ENCODE measurements at places on chromosomes 12 and 14. TPM values are rescaled to one million over a fixed set of nuclear protein-coding genes. Genes with fewer than 3 reads are reported as not detected.

TPH2 gene
- total RNA-seq, result not detected

ADAMTS20 gene
- total RNA-seq, result not detected

STK38L gene
- total RNA-seq, result 93.2 TPM

RND1 gene
- total RNA-seq, result 0.70 TPM

PARPBP gene
- total RNA-seq, result 2.2 TPM

ACSS3 gene
- total RNA-seq, result 20.3 TPM

PLEKHD1 gene
- not detected for total RNA-seq

PLXNC1 gene
- 3.0 TPM for total RNA-seq

IAPP gene
- total RNA-seq, result not detected

STX2 gene
- total RNA-seq, result 24.5 TPM

CD4 gene
- total RNA-seq, result 7.3 TPM

HSP90B1 gene
- 272 TPM for total RNA-seq

- no peak for DNase-seq
Observed at GRCh38 chr14:61954306-61954705, 192.1 kb downstream of the SNAPC1 start.

GRCh38 chr14:46885566-46885965 lies 234.0 kb upstream of the RPL10L start:
- DNase-seq, result no peak

DNA sequence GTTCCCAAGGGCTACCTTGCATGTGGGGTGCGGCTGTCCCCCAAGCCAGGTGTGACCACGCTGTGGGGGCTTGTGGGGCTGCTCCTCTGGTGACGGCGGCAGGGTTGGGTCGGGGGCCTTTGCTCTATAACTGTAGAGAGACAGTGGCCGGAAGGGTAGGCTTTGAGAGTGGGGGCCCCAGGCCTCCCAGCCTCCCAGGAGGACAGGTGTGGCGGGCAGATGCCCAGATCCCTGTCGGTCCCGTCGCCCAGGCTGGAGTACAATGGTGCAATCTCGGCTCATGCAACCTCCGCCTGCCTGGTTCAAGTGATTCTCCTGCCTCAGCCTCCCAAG lies 2.7 kb upstream of the GPR132 start:
- DNase-seq, result no peak

DNA sequence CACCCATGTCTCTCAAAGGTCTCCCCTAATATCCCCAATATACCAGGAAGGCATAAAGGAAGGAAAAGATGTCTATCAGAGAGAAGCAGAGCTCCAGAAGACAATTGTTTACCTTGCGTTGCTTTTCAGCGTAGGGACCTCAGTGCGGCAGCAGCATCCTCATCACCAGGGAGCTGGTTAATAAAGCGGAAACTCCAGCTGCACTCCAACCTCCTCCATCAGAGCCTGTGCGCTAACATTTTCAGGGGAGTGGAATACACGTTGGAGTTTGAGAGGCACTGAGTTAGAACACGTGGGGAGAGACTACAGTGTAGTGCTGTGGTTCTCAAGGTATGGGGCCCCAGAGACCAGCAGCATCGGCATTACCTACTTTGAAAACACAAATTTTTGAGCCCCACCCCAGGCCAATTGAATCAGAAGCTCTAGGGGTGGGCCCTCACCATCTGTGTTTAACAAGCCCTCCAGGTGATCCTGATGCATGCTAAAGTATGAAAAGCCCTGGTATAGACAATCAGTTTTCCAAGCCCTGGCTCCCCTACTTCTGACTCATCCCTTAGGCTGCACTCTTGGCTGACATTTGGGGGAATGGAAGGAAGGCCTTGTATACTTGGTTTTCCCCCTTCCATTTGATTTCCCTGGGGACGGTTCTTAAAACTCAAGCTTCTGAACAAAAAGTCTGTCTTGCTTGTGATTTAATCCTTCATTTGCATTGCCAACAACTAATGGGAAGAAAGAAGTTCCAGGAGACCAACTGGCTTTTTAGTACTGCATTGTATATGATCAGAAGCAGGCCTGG lies 419.0 kb upstream of the CCDC196 start:
- no peak for DNase-seq

GRCh38 chr12:67035121-67035520 lies 234.0 kb upstream of the CAND1 start:
- DNase-seq, result no peak

DNA sequence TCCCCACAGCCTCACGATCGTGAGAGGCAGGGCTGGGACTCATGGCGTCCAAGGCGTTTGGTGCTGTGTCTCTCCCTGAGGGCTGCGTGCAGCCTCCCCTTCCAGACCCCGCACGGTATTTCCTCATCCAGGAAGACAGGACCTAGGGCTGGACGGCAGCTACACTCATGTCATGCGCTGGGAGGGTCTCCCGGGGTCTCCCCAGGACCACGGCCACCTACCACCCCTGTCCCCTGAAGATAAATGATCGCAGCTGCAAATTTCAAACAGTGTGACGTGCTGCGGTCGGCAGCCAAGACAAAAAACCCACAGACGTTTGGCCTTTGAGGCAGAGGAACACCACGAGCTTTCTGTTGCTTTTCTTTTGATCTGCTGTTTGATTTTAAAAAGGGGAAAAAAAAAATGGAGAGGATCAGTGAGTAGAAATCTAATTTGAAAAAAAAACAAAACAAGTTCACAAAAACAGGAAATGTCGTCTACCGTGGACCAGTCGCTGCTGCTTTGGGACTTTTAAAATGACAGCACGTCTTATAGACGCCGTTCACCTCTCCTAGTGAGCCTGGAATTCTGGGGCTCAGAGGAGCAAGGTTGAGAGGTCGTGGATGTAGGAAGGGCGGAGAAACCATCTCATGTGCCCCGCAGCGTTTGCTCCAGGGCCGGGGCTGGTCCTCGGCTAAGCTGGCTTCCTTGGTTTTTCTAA lies 237.6 kb downstream of the SLC41A2 start:
- DNase-seq, result no peak

DNA sequence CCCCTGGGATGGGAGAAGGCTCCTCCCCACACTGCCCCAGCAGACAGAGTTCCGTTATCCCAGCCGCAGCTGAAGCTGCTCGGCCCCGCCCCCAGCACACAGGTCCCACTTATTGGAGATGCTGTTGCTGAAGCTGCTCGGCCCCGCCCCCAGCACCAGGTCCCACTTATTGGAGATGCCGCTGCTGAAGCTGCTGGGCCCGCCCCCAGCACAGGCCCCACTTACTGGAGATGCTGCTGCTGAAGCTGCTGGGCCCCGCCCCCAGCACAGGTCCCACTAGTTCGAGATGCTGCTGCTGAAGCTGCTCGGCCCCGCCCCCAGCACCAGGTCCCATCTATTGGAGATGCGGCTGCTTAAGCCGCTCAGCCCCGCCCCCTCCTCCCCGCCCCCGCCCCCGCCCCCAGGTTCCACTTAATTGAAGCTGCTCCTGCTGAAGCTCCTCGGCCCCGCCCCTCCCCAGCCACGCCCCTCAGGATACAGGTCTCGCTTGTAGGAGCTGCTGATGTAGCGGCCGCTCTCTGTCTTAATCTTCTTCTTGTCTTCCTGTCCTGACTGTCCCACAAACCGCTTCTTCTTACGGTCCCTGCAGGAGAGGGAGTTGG lies 12.0 kb downstream of the CFAP73 start:
- no peak for DNase-seq

DNA sequence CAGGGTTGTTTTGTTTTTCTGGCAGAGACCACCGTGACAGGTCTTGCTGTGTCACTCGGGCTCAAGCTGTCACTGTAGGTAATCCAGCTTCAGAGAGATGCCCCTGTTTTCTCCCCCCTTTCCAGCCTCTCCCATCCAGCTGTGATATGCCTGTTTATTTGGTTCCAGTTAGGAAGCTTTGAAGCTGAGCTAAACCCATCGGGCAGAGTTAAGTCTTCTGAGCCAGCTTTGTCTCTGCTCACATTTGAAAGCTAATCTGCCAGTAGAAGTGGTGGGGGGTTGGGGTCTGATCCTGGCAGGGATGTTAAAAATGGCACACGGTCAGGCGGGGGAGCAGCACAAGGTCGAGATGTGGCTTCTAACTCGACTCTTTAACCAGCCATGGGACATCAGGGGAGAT lies 130.0 kb downstream of the TSPAN9 start:
- no peak for DNase-seq

- no peak for DNase-seq
Observed at GRCh38 chr12:2190896-2191533, 138.2 kb downstream of the CACNA1C start.

DNA sequence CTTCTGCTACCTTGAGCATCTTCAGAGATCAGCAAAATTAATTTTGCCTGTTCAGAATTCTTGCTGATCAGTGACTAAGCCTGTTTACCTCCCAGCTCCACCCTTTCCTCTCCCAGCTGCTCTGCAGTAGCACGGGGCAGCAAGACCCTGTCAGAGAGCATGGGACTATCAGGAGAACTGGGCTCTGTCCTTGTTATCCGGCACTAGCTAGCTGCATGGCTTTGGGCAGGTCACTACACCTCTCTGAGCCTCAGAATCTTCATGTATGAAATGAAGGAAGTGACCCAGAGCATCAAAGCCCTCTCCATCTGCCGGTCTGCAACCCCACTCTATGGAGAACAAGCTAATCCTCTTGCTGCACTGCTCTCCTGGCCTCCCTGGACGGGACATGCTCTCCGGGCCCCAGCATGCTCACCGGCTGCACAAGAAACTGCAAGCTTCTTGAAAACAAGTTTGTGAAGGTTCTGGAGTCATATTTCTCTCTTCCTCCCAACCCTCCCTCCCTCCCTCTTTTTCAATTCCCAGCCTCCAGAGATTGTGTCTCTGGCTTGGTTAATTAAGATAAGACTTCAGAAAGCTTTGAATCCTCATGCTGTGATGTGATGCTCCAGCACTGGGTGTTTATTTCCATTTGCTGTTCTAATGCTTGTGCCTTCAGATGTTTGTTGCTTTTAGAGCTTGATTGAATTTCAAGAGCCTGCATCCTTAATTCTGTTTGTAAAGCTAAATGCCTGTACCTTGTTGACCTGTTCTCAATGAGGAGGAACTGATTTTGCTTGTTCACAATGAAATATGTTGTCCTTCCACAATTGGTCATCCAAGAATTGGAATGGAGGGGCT lies 101.1 kb downstream of the CRACR2A start:
- no peak for DNase-seq

DNA sequence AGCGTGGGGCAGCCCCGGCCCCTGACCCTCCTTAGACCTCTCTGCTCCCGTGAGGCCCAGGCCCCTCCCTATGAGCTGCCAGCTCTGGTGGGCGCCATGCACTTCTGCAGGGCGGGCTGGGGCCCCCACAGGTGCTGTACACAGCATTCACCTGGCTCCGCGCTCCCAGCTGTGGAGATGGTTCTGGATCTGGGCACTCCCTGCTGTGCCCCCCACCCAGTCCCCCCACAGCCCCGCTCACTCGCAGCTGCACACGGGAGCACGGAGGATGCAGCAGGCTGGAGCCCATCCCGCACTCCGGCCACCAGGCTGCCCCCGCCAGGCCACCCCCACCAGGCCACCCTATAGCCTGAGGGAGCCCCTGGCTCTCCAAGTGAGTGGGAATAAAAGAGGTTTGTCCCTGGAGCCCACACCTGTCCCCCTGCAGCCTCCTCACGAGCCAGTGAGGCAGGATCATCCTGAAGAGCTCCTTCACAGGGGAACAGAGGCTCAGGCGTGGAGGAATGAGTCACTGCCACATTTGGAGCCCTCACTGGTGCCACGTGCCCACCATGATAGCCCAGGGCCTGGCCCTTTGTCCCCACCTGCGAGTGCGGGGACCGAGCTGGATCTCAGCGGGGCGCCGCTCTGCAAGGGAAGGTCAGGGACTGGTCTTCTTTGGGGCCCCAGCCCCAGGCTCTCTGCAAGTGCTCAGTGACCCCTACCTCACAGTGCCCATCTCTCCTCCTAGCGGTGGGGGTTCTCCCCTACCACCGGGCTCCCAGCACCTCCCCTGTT lies 1.9 kb downstream of the ADSS1 start:
- no peak for DNase-seq

DNA sequence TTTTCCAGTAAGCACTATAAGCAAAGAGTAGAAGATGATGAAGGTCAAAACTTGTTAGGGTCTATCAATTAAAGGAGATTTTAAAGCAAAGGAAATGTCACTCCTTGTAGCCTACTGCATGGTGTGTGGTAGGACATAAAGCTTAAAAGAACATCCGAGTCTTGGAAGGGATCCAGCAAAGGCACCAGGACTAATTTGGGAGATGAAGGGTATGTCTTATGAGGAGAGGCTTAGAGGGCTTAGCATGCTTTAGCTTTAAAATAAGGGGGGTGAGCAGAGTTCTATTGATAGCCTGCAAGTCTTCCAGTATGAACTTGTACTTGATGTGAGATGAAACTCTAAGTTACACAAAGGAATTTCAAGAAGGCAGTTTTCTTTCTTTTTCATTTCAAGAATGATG lies 11.8 kb upstream of the MYBPC1 start:
- no peak for DNase-seq

GRCh38 chr12:81759190-81760051 lies at the start of gene PPFIA2:
PPFIA2 (minus strand) TSS chr12:81759350.
- no peak for DNase-seq

GRCh38 chr14:104192146-104192882 lies 53.9 kb downstream of the KIF26A start:
- no peak for DNase-seq

GRCh38 chr12:128613837-128614590 lies 209.7 kb downstream of the SLC15A4 start:
- no peak for DNase-seq

GRCh38 chr14:65958664-65959562 lies 527.3 kb upstream of the CCDC196 start:
- no peak for DNase-seq

DNA sequence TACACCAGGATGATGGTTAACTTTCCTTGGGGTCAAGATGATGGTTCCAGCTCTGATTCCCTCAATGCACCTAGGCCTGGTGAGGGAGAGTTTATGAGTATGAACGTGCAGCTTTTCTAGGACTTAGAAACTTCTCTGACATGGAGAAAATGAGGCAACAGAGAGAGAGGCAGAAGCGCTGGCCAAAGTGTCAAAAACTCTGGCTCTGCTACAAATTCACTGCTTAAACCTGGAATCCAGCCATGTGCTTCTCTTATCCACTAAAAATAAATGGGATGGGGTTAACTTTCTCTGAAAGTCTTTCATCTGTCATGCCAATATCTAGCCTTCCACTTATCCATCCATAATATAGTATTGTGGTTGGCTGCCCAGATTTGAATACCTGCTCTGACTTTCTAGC lies 568.7 kb downstream of the MED13L start:
- DNase-seq, result no peak

DNA sequence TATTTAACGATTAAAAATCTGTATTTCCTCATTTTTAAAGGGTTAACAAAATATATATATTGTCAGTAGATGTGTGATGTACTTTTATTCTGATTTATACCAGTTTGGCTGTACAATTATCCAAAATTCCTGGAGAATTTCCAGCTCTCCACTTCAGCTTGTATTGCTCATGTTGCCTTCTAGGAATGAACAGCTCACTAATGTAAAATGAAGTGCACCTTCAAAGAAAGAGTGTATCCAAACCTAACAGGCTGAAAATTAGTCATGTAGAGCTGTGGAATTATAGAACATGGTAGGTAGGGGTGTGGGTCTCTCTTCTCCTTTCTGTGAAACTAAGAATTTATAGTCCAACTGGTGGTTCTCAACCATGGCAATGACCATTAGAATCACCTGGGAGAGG lies 362.0 kb downstream of the ETNK1 start:
- no peak for DNase-seq

GRCh38 chr14:81582420-81582819 lies 48.8 kb upstream of the SEL1L start:
- DNase-seq, result no peak

GRCh38 chr12:45034861-45035265 lies 16.0 kb downstream of the DBX2 start:
- DNase-seq, result no peak
